NCI-H2107 (cell line): ENCODE measurements at places on chromosomes 5 and 9.

DNA sequence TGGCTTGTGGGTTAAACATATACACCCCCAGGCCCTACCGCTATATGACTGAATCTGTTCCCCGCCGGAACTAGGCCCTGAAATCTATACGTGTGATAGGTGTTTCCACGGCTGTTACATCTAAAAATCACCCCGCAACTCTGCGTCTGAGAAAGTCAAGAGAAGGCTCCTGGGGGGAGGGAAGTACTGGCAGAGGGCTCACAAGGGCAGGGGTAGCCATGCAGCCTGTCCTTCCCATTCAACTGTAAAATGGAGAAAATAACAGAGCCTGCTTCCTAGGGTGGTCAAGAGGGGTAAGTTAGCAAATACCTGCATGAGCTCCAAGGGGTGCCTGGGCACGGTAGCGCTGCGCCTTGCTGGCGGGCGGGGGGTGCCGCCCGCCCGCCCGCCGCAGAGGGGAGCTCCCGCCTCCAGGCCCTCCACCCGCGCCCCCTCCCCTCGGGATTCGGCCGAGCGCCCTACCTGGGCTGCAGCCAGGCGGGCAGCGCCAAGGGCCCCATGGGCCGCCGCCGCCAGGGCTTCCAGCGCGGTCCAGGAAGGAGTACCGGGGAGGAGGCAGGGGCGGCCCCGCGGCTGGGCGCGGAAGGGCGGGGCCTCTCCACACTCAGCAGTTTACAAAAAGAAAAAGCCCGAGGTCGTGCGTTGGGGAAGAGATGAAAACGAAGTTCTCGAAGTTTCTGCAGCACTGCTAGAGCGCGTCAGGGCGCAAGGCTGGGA is at the start of gene HACD4:
TSS of gene HACD4 (minus strand) at position 550 of the 717 bp plus-strand sequence. CDS start at position 500, 50 bp downstream.
- no peak for DNase-seq

DNA sequence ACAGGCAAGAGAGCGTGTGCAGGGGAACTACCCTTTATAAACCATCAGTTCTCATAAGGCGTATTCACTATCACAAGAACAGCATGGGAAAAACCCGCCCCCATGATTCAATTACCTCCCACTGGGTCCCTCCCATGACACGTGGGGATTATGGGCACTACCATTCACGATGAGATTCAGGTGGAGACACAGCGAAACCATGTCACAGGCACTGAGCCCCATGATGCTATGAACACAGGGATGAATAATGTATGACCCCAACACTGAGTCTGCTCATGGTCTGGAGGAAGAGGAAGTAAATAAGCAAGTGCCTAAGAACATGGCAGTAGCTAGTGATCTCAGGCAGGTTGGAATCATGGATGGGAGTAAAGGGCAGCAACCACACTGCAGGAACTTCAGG is 281.0 kb upstream of the ZNF462 start:
- DNase-seq: no peak

DNA sequence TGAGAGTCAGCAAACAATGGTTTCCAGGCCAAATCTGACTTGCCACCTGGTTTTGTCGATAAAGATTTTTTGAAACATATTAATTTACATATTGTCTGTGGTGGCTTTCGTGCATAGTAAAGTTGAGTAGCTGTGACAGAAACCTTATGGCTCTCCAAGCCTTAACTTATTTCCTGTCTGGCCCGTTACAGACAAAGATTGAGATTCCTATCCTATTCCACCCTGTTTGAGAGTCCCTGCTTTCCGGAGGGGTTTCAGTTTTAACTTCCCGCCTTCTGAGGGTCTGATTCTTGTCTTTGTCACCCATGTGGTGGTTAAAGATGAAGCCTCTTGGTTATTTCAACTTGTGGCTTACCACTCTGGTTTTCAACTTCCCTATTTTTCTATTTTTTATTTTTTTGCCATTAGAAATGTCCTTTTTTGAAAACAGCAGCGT is 11.4 kb downstream of the OTULIN start:
- DNase-seq: no peak

- DNase-seq: no peak
Observed at GRCh38 chr9:27482709-27483108, 41.4 kb upstream of the IFNK start.

DNA sequence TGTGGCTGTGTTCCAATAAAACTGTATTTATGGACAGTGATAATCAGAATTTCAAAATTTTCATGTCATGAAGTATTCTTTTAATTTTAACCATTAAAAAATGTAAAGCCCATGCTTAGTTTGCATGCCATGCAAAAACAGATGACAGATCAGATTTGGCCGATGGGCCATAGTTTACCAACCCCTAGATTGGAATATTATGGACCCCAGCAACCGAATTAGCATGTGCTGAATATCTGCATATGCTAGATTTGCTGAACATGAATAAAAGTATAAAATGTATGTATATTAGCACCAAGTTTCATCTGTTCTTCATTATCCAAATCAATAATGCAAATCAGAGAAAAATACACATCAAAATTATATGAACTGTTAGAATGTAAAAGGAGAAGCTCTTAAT is 158.5 kb upstream of the PPP1R2B start:
- DNase-seq: no peak

- DNase-seq: no peak
Observed at GRCh38 chr9:2307480-2307879, 292.3 kb downstream of the SMARCA2 start.

DNA sequence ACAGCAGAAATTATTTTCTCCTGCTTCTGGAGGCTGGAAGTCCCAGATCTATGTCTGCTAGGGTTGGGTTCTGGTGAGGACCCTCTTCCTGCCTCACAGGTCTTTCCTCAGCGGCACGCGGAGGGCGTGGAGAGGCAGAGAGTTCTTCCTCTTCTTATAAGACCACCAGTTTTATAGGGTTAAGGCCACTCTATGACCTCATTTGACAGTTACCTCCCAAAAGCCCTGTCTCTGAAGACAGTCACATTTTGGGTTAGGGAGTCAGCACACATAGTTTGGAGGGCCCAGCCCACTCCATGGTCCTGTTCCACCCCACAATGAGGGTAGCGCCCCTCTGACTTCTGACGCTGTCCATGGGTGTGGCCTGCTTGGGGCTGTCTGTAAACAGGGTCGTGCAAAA is 46.7 kb downstream of the TRIP13 start:
- no peak for DNase-seq

GRCh38 chr9:105007143-105007542 is 79.2 kb upstream of the ABCA1 start:
- no peak for DNase-seq
